ENCODE measurements at places on chromosomes 2 and 18. TPM values are rescaled to one million over a fixed set of nuclear protein-coding genes. Genes with fewer than 3 reads are reported as not detected.

The SPC25 gene
- total RNA-seq = 4.1 TPM

DNA sequence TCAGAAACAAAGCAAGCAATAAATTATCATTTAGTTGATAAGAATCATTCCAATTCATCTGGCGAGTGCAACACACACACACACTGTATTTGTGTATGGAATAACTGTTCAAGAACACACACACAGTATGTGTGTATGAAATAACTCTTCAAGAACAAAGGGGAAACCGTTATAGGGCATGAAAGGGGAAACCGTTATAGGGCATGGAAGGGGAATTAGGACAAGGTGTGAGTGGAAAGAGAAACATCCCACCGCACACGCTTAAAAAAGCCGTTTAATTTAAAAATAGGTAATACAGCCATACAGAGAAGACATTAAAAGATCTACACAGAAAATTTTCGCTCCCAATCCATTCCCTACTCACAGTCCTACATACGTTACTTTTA is 607 bp upstream of the TSN start:
- no peak for DNase-seq

GRCh38 chr2:64655018-64655664 is 1.4 kb upstream of the SERTAD2 start:
- DNase-seq = no peak

GRCh38 chr2:148615381-148615841 is 29.1 kb upstream of the EPC2 start:
- no peak for DNase-seq

DNA sequence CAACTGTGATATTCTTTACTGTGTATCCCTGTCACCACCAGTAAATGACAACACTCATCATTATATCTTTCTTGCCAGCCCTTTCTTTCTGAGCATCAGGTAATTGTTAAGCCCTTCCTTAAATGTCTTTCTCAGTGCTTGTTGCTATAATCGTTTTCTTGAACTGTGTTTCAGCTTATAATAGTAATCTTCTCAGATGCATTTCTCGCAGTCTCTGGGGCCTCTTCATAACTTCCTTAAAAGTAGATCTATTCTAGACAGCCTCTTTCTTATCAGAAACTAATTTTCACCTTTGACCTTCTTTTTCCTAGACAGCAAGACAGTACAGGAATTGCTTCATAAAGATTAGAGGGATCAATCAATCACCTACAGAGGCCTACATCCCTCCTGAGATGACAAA is 648.1 kb downstream of the CPS1 start:
- DNase-seq = no peak

DNA sequence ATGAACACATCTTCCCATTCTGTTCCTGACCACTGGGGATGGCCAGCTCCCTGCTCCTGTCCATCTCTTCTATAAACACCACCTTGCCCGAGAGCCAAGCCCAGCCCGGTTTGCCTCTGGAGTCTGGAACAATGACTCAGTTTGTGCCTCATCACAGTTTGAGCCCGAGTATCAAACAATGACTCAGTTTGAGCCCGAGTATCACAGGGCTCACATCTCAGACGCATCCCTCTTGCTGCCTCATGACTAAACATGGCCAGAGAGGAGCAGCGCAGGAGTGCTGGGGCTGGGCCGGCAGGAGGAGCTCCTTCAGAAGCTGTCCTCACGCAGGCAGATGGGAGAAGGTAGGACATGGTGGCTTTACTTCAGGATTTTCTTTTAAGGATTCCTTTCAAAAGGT is 68.7 kb downstream of the PXDN start:
- no peak for DNase-seq

GRCh38 chr2:191374366-191374765 is 129.2 kb downstream of the MYO1B start:
- DNase-seq = no peak

Measured in chondrocyte (in vitro differentiated cells).